NCI-H446 treated with DMSO at 0.1 percent for 48 hours (cell line): ENCODE measurements at places on chromosomes 2 and 18.

- no peak for DNase-seq
Measured at GRCh38 chr2:57160976-57161375, 885.6 kb upstream of the VRK2 start.

- DNase-seq, result no peak
Measured at GRCh38 chr2:201441409-201441808, 9.8 kb downstream of the TRAK2 start.

- DNase-seq, result no peak
Measured at GRCh38 chr2:196459539-196459938, 180.0 kb upstream of the CCDC150 start.

- DNase-seq, result peak; percentile 11
Measured at GRCh38 chr2:113784823-113785744, 28.6 kb upstream of the SLC35F5 start.

- no peak for DNase-seq
Measured at GRCh38 chr18:3447068-3447894, 2.7 kb upstream of the TGIF1 start.

DNA sequence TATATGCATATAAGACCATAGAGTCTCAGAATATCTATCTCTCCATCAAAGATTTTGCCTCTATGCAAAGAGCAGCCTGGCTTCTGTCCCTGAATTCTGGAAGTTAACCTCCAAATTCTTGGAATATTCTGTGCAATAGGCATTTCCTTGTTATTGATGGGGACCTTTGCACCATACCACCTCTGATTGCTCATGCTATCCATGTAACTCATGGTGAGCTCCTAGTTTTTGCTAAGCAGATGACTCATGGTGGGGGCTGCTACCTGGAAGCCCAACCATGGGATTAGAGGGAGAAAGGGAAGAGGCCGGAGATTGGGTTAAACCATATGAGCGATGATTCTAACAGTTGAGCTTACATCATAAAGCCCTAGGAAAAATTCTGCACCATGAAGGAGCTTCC, 310.2 kb upstream of the FIGN start:
- no peak for DNase-seq

DNA sequence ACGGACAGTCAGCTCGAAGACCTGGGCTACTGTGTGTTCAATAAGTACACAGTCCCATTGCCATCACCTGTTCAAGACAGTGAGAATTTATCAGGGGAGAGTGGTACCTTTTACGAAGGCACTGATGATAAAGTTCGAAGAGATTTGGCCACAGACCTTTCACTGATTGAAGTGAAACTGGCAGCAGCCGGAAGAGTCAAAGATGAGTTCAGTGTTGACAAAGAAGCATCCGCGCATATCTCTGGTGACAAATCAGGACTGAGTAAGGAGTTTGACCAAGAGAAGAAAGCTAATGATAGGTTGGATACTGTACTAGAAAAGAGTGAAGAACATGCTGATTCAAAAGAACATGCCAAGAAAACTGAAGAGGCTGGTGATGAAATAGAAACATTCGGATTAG, 76.9 kb upstream of the UNC80 start:
- no peak for DNase-seq

DNA sequence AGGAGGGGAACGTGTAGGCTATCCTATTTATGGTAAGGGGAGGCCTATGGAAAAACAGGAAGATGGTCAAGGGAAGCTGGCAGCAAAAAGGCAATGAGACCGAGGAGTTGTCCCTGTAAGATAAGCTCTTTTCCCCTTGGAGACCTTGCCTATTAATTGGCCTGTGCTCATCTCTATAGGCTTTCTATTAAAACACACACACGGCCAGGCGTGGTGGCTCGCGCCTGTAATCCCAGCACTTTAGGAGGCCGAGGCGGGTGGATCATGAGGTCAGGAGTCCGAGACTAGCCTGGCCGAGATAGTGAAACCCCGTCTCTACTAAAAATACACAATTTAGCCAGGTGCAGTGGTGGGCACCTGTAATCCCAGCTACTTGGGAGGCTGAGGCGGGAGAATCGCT, 32.1 kb downstream of the EPAS1 start:
- DNase-seq, result no peak

GRCh38 chr18:9017167-9017904, 85.2 kb upstream of the NDUFV2 start:
- no peak for DNase-seq

- no peak for DNase-seq
Measured at GRCh38 chr2:180730976-180731375, 249.4 kb upstream of the UBE2E3 start.

GRCh38 chr2:148508878-148509287, 135.7 kb upstream of the EPC2 start:
- no peak for DNase-seq

GRCh38 chr2:68317971-68318913, 1.5 kb downstream of the CNRIP1 start:
- DNase-seq, result no peak

DNA sequence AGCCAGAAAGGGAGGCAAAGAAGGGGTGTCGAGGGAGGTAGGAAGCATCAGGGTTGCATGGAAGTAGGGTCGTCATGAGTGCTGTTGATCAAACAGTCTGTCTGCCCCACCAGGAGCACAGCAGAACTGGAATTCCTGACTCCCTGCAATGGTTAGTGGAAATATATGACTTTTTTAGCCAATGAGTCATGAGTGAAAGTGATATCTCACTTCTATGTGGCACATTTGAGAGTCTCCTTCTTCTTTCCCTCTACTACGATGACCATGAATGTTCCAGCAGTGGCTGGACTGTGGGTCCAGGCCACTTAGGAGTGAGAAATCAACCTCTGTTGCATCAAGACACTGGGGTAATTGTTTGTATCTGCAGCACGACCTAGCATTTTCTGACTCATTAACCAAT, 199.5 kb downstream of the TTC32 start:
- DNase-seq, result no peak

GRCh38 chr2:181352158-181352557, 105.0 kb upstream of the ITGA4 start:
- no peak for DNase-seq

DNA sequence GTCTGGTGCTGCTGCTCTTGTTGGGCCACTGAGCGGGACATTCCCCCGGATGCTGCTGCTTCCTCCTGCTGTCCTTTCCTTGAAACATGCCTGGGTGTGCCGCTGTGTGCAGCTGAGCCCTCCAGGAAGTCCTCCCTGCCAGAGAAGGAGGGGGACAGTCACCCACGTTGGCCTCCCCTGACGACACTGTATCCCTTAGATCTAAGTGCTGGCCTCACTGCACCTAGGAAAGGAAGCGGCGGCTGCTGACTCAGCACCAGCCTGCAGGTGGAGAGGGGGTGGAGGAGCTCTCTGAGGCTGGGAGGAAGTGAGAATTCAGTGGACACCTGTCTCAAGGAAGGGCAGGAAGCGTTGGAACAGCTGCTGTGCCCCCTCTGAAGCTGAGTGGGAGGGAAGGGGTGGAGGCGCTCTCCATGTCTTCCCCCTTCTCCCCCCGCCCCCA, 239.8 kb downstream of the HAUS1 start:
- no peak for DNase-seq

DNA sequence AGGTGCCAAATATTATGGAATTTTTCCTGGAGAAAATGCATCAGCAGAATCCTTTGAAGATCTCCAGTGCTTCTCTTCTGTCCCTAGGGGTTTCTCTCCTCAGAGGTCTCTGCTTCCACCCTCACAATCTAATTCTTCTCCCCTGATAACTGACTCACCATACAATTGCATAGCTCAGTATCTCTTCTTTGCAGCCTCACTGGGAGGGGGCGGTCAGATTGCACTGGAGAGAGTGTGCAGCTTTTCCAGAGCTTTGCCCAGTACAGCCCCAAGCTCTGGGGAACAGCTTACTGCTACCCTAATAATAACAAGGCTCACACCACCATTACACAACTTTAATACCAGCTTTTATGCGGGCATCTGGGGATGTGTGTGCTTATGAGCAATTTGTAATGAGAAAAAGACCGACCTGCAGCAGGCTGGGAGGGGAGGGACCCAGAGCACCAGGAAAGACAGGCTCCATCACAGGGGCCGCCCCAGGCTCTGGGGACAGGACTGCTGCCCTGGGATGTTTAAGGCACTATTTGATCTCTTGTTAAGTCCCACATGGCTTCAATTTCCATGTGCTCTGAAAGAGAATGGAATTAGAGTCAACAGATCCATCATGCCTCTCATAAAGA, 276.6 kb upstream of the SIX2 start:
- DNase-seq, result no peak

GRCh38 chr18:64678048-64678447, 529.2 kb upstream of the LINC00305 start:
- no peak for DNase-seq

- DNase-seq, result no peak
Measured at GRCh38 chr2:37378411-37378810, 34.0 kb downstream of the QPCT start.

- no peak for DNase-seq
Measured at GRCh38 chr2:37569986-37570679, 101.3 kb downstream of the CDC42EP3 start.

- DNase-seq, result no peak
Measured at GRCh38 chr2:40458271-40458794, 6.4 kb upstream of the SLC8A1 start.

GRCh38 chr2:3399829-3400228, 20.3 kb downstream of the TRAPPC12 start:
- no peak for DNase-seq

- DNase-seq, result no peak
Measured at GRCh38 chr2:202378662-202379358, 2.7 kb downstream of the BMPR2 start.

DNA sequence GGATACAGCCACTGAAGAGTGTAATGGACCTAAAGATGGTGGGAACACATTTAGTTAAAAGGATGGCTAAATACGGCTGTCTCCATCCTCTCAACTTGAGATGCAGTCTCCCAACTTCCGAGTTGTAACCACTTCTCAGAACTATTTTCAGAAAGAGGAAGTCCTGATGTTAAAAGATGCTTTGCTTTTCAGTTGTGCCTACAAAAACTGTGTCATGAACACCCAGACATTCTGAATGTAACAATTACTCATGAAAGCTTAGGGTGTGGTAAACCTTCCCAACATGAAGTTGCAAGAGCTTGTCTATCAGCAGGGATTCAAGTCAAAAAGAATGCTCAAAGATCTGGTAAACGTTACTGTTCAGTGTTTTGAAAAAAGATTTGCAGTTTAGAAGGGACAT, 147.9 kb downstream of the DOCK10 start:
- DNase-seq, result no peak

DNA sequence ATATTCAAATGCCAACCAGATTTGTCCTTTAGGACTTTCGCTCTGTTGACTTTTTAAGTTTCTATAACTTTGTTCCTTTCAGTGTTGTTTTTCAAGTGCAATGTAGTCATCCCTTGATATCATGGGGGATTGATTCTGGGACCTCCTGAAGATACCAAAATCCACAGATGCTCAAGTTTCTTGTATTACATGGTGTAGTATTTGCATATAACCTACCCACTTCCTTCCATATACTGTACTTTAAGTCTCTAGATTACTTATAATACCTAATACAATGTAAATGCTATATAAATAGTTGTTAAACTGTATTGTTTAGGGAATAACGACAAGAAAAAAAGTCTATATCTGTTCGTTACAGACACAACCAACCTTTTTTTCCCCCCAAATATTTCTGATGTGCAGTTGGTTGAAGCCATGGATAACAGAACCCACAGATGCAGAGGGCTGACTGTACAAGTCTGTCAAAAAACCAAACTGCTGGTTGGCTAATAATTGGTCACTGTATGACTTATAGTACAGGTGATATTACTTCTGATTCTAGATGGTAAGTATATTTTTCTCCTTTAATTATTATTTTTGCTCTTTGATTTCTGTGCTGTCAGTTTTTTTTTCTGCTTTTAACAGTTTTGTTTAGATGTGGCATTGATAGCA, 201.7 kb upstream of the STON1 start:
- DNase-seq, result no peak
